ENCODE measurements at places on chromosomes 3 and 15.

DNA sequence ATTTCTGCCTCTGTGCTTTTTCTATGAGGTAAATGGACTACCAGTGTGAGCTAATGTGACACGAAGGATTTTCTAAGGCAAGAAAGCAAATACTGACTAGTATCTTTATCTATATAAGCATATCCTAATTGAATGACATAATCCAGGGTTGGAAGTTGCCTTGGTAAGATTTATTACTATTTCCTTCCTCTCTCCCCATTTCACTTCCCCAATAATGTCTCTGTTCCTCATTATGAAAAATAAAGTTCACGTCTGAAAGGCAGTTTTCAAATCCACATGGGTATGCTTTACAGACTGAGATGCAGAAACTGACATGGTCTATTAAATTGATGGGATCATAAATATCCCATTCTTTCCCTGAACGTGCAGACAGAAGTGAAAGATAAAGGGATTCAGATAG is 86.0 kb downstream of the DTWD1 start:
- DNase-seq = no peak

DNA sequence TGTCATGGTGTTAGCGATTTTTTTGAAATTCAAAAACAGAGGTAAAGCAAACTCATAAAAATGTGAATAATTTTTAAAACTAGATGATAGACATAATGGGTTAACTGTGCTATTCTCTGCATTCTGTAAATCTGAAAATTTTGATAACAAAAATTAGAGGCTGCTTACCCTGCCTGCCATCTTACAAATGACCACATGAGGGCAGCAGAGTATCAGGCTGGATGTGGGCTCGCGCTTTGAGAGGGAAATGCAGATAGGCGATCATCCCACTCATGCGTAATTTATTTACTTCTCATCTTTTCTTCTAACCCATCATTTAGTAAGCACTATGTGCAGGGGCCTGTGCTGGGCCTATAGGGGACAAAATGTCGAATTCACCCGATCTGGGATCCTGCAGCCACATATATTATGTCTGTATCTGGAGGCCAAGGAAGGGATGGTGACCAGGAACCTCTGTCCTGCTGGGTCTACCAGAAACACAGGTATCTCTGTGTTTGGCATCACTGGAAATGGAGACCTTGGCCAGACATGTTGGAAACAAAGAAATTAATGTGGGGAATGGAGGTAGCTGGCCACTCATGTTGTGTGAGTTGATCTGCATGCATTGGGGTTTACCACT is 7.8 kb upstream of the RAD18 start:
- peak; percentile 52 for DNase-seq

DNA sequence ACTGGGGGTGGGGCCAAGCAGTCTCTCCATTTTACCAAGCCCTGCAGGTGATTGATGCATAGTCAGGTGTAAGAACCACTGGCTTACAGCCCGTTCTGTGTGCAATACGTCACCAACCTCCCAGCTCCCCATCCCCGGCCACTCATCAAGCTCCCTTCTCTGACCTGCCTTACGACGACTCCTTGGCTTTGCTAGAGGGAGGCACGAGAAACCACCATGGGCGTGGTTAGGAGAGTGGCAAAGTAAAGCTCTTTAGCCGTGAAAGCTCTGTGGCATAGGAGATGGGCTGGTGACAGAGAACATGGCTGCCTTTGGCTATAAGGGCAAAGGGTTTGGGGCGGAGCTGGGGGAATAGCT is 109.1 kb downstream of the BDH1 start:
- no peak for DNase-seq

DNA sequence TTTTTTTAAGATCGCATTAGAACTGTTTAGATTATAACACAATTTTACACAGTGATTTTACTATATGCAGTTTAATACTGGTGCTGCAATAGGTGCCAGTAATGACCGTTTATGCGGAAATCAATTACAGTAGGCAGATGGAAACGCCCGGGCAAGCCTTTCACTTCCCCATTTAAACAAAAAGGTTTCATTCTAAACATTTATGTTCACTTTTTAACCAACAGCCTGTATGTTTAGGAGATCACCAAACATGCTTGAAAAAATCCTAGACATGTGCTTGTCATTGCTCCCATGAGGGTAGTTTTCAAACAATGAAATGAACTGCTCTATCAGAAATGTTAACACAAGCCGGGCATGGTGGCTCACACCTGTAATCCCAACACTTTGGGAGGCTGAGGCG is 2.7 kb downstream of the BNIP2 start:
- no peak for DNase-seq

DNA sequence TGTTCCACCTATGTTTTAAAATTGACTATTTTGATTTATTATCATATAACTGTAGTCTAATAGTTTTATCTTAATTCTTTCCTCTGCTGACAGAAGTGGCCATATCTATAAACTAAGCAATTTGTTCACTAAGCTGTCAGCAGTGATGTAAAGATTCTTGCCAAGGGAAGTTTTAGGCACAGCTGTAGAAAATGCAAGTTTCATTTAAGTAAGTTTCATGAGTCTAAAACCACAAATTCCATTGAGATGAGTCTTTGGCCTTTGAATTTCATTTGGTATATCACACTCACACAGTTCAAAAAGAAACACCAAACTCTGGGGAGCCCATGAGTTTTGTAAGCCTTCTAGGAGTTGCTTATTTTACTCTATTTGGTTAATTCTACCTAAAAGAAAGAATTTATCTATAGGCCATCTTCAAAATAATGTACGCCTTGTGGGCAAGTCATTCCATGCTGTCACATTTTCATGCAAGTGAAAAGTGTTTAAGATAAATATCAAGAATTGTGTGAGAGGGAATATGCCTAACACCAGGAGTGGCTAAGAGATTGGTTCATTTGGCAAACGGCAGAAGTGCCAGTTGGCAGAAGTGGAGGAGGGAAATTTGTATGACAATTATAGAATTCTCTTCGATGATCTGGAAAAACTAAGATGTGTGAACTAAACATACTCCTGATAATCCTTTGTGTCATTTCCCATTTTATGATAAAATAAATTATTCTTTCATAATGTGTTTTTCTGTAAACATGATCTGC is 292.9 kb downstream of the ZIC4 start:
- peak; percentile 2 for DNase-seq

- DNase-seq = no peak
Measured at GRCh38 chr15:89444241-89445225, 51.9 kb downstream of the RHCG start.

DNA sequence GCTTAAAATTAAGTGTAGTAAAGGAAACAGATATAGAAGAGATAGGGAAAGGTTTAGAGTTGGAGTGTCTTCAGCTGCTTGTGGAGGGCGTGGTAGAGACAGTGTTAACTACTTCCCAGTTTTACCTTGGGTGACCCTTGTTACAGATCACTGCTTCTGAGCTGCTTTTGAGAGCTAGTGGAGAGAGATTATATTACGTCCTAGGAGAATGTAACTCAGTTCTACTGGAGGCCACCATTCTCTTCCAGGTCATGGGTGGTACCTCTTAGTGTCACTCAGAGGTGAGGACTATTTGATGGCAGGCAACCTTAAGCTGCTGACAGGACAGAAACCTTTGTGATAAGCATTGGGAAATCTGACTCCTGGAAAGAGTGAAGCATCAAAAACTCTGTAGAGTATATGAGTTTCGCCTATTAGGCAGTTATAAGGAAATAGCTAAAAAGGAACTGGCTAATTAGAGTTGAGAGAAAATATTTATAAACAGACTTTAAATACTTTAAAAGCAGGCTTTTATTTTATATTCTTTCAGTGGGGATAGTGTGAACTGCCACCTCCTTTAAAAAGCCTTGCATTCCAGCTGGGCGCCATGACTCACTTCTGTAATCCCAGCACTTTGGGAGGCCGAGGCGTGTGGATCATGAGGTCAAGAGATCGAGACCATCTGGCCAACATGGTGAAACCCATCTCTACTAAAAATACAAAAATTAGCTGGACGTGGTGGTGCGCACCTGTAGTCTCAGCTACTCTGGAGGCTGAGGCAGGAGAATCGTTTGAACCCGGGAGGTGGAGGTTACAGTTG is 106.5 kb downstream of the ZNF609 start:
- DNase-seq = no peak

GRCh38 chr3:105880681-105881290 is 12.0 kb upstream of the CBLB start:
- DNase-seq = no peak

GRCh38 chr15:48427479-48427878 is 96.2 kb downstream of the DUT start:
- no peak for DNase-seq

DNA sequence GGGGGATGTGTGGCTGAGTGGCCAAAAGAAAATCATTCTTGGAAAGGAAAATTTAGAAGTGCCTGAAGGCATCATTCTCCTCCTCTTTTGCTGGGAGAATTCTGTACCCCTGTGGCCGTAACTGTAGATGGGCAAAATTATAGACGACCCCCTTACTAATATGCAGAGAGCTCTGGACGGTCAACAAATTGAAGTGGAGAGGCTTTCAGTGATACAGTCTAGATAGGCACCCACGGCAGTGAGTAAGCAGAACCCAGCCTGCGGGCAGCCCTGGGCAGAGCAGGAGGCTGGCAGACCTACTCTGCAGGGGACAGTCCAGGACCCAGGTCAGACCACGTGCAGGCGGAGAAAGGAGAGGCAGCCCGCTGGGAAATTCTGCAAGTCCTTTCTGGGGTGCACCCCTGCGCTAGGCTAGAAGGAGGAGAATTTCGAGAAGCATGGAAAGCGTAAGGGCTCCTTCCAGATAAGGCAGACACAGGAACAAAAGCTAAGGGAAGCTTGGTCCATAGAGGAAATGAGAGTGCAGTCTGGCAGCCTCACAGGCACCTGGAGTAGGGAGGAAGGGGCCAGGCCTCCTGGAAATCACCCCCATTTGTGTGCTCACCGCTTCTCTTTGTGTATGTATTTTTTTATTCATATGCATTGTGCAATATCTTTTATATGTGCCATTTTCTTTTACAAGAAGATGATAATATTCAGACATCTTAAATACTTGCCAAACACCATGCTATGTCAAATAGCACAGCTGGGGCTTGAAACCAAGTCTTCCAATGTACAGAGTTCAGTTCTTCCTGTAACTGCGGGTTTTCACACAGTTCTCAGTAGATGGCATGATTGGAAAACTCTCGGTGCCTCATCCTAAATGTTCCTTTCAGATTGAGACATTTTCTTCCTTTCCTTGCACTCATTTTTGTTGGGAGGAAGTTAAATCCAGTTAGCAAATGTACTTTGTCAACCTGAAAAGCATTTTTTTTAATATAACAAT is 40.2 kb downstream of the LRRK1 start:
- no peak for DNase-seq

DNA sequence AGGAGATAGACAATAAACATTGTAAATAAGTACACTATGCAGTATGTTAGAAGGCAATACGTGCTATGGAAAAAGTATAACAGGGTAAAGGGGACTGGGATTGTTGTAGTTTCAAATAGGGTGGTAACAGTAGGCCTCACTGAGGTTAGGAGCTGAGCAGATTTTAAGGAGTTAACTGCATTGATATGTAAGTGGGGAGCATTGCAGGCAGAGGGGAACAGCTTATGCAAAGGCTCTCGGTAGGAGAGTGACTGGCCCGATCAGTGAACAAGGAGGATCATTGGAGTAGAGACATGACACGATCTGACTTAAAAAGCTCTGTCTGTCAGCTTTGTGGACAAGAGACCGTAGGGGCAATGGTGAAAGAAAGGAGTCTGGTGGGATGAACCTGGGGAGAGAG is 46.8 kb downstream of the PCCB start:
- DNase-seq = no peak

DNA sequence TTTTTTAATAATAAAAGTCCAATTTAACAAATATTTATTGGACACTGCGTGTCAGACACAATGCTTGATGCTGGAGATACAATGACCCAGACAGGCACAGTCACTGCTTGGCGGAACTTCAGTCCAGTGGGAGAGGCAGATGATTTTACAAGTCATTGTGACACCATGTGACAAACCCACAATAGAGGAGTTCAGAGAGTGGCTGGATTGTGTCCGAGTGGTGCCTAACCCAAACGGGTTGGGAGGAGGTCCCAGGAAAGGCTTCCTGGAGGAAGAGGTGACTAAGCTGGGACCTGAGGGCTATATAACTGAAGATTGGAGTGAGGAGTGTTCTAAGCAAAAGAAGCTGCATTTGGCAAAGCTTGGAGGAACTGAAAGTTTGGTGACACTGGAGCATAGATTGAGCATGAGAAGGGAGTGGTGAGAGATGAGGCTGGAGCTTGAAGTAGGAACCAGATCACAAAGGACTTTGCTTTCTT is 41.4 kb downstream of the CRTC3 start:
- DNase-seq = no peak

DNA sequence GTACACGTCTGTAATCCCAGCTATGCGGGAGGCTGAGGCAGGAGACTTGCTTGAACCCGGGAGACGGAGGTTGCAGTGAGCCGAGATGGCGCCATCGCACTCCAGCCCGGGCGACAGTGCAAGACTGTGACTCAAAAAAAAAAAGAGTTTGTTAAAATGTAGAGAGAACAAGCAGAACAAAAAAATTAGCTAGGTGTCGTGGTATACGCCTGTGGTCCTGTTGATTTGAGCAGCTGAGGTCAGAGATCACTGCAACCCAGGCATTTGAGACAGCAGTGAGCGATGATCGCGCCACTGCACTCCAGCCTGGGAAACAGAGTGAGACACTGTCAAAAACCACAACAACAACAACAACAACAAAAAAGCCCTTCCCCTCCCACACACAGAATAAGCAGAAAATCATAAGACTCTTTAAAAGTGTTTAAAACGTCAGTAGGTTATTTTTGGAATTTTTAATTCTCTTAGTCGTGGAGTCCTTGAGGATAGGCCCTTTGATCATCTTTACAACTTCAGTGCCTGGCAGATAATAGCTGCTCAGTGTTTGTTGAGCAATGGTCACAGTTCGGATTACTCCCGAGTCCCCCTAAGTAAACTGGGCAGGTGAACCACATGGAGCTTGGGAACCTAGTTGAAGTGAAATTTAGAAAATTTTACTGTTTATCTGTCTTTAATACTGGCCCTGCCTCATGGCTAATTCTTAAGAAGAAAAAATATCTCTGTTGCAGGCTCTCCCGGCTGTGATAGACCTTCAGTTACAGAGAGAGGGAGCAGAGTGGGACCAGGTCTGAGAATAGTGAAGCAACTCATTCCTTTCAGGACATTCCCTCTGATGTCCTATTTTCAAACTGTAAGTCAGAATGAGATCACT is 6.2 kb downstream of the NIPA2 start:
- no peak for DNase-seq

GRCh38 chr15:38202361-38202760 is 50.3 kb upstream of the SPRED1 start:
- DNase-seq = no peak

GRCh38 chr3:156395961-156396710 is 158.8 kb downstream of the SSR3 start:
- DNase-seq = no peak

GRCh38 chr3:122148941-122149627 is 34.4 kb upstream of the CASR start:
- no peak for DNase-seq

- DNase-seq = no peak
Measured at GRCh38 chr15:71362987-71363968, 248.0 kb downstream of the THSD4 start.

DNA sequence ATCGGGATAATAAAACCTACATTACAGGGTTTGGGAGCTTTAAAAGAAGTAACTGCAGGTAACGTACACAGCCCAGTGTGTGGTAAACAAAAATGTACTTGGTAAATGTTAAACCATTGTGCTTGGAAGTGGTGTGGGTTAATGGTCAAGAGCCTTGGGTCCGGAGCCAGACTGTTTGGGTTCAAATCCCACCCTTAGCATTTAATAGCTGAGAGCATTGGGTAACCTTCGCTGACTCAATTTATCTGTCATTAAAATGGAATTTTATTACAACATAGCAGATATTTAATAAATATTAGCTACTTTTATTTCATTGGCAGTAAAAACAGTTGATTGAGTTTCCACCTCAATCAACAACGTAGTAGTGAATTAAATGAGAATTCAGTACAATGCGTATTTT is 1.5 kb downstream of the FSTL1 start:
- no peak for DNase-seq

GRCh38 chr3:107416138-107416537 is 38.9 kb downstream of the CCDC54 start:
- DNase-seq = no peak

Measured in hepatic stellate cell (primary cell).